ENCODE measurements at places on chromosomes 12 and 14. TPM values are rescaled to one million over a fixed set of nuclear protein-coding genes. Genes with fewer than 3 reads are reported as not detected.

SERPINA3 gene
- total RNA-seq: 0.74 TPM

RAPGEF3 gene
- 6.9 TPM for total RNA-seq

LRP10 gene
- total RNA-seq: 4.7 TPM

OTOGL gene
- total RNA-seq: 0.25 TPM

CMKLR1 gene
- 0.98 TPM for total RNA-seq

FGD6 gene
- total RNA-seq: 8.1 TPM
